Activated T-helper 1 cell treated with anti-CD3 and anti-CD28 coated beads, Interleukin-2, amount 50 U/mL, for 16 hours (primary cell): ENCODE measurements at places on chromosomes 2 and 18.

DNA sequence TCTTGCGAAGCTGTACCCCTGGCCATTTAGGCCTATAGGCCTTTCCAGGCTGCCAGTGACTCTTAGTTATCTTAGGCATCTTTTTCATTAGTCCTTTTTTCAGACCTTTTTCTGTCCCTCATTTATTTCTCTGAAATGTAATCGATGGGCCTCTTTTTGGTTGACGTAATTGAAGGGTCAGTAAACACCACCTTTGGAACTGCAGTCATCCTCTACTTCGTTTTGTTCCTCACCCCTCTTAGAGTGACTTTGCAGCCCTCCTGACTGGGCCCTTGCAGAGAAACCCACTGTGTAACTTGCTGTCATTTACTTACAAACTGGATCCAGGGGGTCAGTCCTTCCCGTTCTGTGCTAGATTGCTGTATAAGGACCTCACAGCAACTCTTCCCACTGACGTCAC, 23.2 kb downstream of the CENPO start:
- no peak for DNase-seq

- no peak for DNase-seq
These were observed 129.6 kb downstream of the GALNT14 start for GRCh38 chr2:31008561-31009114.

DNA sequence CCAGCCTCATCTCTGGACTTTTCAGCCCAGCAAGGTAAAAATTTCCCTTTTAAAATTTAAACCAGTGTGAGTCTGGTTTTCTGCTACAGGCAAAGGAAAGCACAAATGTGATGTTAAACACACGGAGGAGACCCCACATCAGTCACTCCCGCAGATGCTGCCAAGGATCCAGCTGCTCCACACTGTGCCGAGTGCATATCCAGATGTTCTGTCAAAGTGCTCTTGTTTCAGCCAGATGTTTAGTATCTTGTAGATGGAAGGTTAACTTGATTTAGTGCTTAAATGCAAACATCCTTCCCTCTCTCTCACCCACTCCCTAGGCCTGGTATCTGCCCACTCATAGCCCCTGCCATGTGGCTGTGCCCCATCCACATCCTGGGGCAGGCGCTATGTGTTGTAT, 15.8 kb upstream of the ATOH8 start:
- DNase-seq = no peak

- DNase-seq = no peak
These were observed 438.8 kb upstream of the CDH20 start for GRCh38 chr18:60894254-60894945.

- no peak for DNase-seq
These were observed 156.9 kb downstream of the CTNNA2 start for GRCh38 chr2:79669714-79670113.

DNA sequence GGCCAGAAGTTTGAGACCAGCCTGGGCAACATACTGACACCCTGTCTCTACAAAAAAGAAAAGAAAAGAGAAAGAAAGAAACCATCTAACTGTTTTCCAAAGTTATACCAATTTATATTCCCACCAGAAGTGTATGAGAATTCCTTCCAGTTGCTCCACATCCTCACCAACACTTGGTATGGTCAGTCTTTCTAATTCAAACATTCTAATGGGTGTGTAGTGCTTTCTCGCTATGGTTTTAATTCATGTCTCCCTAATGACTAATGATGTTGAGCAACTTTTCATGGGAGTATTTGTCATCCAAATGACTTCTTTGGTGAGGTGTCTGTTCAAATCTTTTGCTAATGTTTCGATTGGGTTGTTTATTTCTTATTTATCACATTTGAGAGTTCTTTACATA, 10.5 kb upstream of the B3GNT7 start:
- DNase-seq = no peak

- no peak for DNase-seq
These were observed 11.5 kb downstream of the GPR55 start for GRCh38 chr2:230913406-230914143.

DNA sequence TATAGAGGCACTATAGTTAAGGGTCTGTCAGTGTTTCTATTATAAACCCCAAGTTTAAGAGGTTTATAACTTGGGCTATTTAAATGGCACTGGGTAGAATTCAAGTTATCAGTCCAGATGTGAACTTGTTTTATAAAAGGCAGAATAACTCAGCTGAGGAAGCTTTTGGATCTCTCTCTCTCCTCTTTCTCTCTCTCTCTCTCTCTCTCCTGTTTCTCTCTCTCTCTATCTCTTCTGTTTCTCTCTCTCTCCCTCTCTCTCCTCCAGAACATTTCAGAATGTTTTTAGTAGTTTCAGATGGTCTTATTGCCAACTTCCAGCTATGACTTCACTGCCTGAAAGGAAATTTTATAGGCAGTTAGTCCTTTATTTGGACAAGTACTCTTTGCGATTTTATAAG, 6.4 kb upstream of the BCL11A start:
- no peak for DNase-seq

- no peak for DNase-seq
These were observed 728.7 kb upstream of the ID2 start for GRCh38 chr2:7953195-7953594.

DNA sequence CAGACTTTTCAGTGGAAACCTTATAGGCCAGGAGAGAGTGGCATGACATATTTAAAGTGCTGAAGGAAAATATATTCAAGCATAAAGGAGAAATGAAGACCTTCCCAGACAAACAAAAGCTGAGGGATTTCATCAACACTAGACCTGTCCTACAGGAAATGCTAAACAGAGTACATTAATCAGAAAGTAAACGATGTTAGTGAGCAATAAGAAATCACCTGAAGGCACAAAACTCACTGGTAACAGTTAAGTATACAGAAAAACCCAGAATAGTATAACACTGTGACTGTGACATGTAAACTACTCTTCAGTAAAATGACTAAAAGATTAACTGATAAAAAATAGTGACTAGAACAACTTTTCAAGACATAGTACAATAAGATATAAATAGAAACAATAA, 87.4 kb downstream of the ATP8B1 start:
- no peak for DNase-seq

- DNase-seq = no peak
These were observed 94.3 kb upstream of the CELF4 start for GRCh38 chr18:37659906-37660305.

- no peak for DNase-seq
These were observed 17.6 kb downstream of the ACSL3 start for GRCh38 chr2:222878301-222878876.

DNA sequence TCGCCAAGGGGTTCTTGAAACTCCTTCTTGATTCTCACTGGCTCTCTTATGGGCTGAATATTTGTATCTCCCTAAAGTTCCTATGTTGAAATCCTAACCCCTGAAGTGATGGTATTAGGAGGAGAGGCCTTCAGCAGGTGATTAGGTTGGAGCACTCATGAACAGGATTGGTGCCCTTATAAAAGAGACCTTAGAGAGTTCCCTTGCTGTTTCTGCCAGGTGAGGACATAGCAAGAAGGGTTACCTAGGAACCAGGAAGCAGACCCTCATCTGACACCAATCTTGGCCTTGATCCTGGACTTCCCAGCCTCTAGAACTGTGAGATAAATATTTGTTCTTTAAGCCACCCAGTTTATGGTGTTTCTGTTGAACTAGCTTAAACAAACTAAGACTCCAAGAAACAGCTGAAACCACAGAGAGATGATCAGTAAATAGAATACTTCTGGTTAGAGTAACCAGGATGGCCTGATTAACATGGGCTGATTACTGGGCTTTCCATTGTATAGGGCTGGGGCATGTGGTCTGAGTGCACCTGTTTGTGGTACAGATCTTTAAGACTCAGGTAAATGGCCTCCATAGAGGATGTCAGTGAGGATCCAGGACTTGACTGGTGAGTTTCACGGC, 7.7 kb upstream of the CDC42EP3 start:
- DNase-seq = no peak

GRCh38 chr2:101204400-101205115, 48.1 kb upstream of the CNOT11 start:
- no peak for DNase-seq

DNA sequence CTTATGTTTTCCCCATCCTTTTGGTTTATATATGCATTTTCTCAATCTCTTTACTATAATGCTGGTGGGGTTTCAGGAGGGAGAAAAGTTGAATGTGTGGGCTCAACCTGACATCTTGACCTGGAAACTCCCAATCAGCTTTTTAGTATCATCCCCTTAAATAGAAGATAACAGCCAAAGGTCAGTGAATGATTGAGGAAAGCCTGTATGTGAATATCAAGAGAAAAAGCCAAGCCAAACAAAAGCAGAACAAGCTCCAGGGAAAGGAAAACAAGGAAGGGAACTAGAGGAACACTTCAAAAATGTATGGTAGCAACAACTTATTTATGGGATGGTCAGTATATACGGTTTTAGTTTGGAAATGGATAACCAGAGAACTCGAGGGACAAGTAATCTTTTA, 28.3 kb upstream of the ATOH8 start:
- no peak for DNase-seq

DNA sequence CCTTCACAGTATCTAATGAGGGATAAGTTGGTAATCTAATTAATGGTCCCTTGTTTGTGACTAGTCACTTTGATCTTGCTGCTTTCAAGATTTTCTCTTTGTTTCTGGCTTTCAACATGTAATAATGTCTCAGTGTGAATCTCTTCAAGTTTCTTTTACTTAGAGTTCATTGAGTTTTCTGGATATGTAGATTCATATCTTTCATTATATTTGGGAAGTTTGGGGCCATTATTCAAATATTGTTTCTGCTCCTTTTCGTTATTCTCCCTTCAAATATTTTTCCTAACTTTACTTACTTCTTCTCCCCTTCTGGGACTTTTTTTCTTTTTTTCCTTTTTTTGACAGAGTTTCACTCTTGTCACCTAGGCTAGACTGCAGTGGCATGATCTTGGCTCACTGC, 21.1 kb upstream of the NAPG start:
- DNase-seq = no peak

DNA sequence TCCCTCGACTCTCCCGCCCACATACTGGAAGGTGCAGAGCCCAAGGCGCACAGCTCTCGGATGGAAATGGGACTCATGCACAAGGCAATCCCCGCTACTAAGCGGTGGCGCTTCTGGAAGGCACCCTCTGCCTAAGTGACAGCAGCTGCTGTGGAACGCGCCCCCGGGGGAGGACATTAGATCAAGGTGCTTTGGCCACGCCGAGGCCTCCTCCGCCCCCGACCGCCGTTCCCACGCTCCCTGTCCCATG, 202 bp downstream of the MCEE start:
- no peak for DNase-seq

GRCh38 chr2:238803996-238804870, 43.7 kb upstream of the TWIST2 start:
- DNase-seq = no peak

DNA sequence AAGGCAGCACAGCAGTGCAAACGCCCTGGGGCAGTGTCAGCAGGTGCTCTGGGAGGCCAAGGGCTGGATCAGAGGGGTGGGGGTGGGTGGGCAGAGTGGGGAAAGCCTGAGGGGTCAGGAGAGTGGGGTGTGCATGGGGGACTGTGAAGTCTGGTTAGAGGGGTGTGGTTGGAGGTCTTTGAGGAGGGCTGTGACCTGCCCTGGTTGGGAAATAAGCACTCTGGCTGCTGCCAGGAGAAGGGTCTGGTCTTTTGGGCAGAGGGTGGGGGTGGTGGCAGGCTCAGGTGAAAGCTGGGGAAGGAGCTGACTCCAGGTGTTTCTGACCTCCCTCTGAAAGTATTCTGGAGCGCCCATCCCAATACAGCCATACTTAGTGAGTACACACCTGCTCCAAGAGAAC, 4.2 kb downstream of the ALPI start:
- no peak for DNase-seq

GRCh38 chr2:42128721-42129486, 40.2 kb upstream of the EML4 start:
- no peak for DNase-seq

GRCh38 chr18:56973487-56973886, 173.4 kb upstream of the BOD1L2 start:
- DNase-seq = no peak

GRCh38 chr2:8452979-8453903, 228.6 kb upstream of the ID2 start:
- no peak for DNase-seq

DNA sequence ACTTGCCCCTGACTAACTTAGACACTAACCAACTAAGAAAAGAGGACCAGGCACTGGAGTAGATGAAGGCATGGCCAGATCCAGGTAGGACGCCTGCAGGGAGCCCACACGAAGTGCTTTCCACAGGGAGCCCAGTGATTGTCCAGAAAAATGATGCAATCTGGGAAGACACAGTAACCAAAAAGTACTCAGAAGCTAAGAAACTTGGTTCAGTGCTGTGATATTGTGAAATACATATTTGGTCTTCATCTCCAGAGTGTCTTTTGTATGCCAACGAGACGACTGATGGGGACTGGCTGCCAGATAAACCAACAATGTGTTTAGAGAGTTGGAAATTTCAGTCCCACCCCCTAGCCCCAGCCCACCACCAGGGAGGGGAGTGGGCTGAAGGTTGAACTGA, 135.0 kb downstream of the SP3 start:
- no peak for DNase-seq

GRCh38 chr2:27400348-27401135, 8.8 kb downstream of the PPM1G start:
- no peak for DNase-seq

DNA sequence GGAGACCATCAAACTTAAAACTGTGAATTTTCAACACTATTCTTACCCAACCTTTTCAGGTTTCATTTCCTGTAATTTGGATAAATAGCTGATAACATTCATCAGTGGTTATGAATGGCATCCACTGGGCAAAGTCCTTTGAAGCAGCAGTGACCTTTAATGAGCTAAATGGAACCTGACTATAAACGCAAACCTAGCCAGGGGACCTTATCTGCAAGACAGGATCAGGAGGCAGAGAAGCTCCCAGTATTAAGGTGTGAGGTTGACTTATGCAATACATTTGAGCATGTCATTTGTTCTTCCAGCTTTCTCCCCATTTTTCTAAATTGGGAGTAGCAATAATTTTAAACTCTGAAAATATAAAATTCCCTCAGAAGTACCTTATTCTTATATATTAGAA, 38.4 kb downstream of the CREG2 start:
- no peak for DNase-seq

DNA sequence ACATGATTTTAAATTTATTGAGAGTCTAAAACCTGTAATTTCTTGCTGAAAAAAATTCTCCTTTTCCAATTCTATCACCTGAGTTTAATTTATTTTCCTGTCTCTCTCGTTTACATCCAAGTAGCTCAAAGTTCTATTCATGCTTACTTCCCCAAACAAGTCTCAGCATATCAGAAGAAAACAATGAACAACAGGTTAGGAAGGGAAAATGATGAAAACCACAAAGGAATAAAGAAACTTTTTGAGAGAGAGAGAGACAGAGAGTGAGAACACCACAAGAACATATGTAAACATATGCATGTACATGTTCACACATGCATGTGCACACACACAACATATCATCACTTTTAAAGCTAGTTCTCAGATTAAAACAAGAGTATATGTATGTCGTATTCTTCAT, 112.1 kb downstream of the STRN start:
- DNase-seq = no peak

DNA sequence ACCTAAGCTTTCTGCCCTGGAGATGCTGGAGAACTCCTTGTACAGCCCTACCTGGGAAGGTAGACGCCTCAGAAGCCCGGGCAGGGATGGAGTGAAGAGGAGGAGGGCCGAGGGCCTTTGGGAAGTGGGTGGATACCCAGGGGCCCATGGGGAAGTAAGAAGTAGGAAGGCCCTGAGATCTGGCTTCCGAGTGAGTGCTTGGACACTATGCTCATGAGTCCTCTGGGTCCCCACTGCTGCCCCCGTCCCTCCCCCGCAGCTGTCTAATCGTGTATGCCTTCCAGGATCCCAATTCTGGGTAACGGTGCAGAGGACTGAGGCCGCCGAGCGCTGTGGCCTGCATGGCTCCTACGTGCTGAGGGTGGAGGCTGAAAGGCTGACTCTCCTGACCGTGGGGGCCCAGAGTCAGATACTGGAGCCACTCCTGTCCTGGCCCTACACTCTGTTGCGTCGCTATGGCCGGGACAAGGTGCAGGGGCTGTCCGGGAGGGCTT, 1.1 kb downstream of the DOK1 start:
- DNase-seq = no peak
